Heart left ventricle (tissue), 16 donors: ENCODE measurements at places on chromosomes 5 and 9.

DNA sequence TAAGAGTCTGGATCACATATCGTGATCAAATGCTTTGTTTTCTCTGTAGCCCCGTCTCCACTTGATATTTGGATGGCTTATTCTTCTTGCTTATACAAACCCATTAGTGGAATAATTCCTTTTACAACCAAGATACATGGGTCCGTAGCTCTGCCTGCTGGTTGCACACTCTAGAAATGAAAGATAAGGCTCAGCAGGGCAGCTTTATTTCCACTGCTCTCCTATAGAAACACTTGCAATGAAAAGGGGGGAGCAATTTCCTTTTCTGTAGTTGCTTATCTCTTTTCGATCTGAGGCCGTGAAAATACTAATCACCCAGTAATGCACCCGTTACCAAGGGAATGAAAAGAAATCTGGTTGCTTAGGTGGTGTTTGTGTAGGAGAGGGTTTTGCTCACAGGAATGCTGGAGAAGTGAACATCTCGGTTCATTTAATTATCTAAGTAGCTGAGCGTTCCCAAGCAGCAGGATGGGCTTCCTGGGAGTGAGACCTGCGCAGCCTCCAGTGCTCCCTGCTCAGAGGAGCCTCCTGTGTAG is 131.7 kb downstream of the ADAMTS16 start:
- no peak for DNase-seq

DNA sequence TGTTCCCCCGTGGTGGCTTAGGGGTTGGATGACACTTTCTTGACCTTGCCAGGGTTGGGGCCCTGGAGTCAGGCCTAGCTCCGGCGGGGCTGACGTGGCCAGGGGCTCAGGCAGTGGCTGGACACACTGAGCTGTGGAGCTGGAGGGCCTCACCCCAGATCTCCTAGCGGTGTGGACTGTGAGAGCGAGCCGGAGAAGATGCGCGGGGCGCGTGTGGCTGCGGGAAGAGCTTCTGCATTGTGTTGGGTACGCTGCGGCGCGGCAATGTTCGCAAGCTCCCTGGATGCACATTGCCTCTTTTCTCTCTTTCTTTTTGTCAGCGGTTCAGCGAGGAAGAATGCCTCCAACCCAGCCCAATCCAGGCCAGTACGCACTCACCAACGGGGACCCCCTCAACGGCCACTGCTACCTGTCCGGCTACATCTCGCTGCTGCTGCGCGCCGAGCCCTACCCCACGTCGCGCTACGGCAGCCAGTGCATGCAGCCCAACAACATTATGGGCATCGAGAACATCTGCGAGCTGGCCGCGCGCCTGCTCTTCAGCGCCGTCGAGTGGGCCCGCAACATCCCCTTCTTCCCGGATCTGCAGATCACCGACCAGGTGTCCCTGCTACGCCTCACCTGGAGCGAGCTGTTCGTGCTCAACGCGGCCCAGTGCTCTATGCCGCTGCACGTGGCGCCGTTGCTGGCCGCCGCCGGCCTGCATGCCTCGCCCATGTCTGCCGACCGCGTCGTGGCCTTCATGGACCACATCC is 4.8 kb downstream of the NR2F1 start:
- DNase-seq: no peak

- DNase-seq: no peak
Measured at GRCh38 chr5:58239731-58240130, 220.2 kb downstream of the PLK2 start.

GRCh38 chr5:37869216-37869615 is 29.4 kb upstream of the GDNF start:
- DNase-seq: no peak

- no peak for DNase-seq
Measured at GRCh38 chr5:72347801-72348308, 27.7 kb downstream of the PTCD2 start.

GRCh38 chr9:36517131-36517530 is 55.6 kb upstream of the MELK start:
- DNase-seq: no peak

GRCh38 chr5:15371184-15371583 is 128.8 kb upstream of the FBXL7 start:
- no peak for DNase-seq

DNA sequence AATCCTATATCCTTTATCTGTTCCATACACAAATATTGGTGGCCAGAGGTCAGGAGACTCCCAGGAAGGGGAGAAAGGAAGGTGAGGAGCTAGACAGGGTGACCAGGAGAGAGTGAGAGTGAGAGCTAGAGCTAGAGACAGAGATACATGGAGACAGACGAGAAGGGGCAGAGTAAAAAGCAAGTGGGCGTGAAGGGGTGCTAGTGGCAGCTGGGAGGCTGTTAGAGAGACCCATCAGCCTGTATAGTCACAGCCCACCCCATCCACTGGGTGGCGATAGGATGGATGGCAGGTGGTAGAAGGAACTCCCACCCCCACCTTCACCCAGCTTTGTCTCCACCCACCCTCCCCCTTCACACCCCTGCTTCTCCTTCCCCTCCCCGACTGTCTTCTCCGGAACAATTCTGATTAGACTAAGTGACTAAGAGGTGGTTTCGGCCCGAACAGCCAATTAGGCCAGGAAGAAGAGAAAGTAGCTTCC is 32.8 kb downstream of the PCDH1 start:
- no peak for DNase-seq

DNA sequence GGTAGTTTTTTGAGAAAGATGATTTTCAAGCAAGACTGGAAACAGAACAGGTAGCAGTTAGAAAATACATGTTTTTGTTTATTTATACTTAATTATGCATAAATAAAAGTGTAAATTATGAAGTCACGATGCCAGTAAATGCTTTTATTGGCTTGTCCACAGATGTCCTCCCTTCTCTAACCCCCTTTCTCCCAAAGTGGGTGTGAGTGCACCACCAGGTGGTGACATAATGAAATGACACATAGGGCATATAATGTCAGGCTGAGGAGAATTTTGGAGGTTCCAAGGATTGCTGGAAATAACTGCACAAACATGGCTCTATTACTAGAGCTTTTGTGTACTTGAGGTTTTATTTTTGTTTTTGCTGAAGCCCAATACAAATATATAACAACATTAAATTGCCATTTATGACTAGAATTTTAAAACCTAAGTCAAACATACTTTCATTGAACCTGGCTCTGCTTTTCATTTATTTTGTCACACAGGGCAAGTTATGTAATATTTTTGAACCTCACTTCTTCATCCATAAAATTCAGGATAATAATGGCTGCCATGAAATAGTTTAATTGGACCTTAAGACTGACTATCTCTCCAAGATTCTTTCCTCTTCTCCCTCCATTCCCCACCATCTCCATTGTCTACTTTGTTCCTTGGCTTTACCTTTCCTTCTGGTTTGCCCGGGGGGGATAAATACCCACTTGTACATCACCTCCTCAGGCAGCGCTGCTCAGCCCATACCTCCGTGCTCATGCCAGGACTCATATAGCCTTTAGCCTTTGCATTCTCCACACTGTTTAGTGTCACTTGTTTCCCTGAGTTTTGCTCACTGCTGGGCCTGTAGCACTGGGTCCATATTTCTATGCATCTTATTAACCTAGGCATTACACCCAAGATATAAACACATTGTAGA is 168.8 kb downstream of the PDE4D start:
- DNase-seq: no peak

- DNase-seq: no peak
Measured at GRCh38 chr9:110186254-110186653, 21.7 kb downstream of the C9orf152 start.

DNA sequence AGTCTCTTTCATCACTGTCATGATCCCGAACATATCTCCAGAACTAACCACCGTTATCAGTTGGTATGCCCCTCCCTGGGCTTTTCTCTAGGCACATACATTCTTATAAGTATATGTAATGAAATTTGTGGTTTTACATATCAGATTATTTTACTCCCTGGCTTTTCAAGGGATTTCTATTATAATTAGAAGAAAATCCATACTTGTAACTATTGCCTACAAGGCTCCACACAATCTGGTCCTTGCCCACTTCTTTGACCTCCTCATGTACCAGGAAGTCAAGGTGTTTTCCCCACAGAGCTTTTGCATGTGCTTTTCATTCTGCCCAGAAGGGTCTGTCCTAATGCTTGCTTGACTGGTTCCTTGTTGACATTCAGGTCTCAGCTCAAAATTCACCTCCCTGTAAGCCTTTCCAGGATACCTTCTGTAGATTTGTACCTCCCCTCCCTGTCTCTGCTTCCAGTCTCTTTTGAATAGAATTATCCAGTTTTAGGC is 33.6 kb upstream of the HSD17B4 start:
- DNase-seq: no peak

- no peak for DNase-seq
Measured at GRCh38 chr5:12902611-12903010, 998.4 kb upstream of the CTNND2 start.

- DNase-seq: peak; percentile 8
Measured at GRCh38 chr9:128105538-128106175, 21.9 kb downstream of the PTGES2 start.

GRCh38 chr5:34740389-34740806 is 84.3 kb downstream of the RAI14 start:
- DNase-seq: peak; percentile 42

GRCh38 chr5:953535-954449 is 54.8 kb upstream of the NKD2 start:
- no peak for DNase-seq

DNA sequence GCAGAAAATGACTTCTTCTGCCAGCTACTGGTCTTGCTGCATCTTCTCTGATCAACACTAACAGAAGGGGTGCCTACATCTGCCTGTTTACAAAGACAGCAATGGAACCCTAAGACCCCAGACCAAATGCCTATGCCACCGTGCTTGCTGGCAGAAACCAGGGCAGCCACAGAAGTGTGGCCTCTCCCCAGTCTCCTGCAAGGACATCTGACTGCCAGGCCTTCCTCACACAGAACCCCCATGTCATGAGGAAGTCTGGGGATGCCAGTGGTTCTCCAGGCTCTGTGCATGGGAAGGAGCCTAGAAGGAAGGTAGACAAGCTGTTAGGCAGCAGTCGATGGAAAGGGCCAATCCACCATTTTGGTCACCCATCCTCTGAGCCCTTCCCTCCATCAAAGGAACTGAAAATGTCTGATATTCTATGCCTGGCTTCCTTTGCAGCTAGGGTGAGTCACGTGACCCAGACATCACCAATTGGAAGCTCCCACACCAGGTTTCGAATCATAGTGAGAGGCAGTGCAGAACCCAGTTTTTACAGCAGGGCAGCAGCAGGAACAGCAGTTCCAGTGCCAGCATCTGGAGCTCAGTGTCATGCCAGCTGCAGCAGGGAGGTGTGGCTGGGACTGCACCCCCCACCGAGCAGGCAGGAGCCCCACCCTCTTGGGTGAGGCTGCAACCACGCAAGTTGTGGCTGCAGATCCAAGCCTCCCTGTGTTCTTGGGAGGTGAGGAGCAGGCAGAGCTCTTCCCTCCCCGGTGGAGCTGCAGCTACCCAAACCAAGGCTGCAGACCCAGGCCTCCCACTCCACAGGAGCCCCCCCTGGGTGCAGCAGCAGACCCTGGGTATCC is 123.4 kb downstream of the OLFM1 start:
- peak; percentile 4 for DNase-seq

DNA sequence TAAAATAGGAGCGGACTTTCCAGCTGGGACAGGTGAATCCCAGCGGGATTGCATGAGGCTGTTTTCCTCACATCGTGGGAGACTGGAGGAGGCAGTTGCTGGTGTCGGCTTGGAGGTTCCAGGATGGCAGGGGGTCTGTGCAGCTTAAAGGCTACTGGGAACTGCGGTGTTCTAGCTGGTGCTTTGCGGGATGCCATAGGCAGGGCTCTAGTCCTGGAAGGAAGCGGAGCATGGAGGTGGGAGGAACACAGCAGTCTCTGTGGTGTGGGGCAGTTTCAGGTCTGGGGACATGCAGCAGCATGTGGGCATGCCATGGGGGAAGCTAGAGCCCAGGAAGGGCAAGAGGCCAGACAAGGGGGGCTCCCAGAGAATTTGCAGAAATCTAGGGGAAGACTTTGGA is 141.5 kb downstream of the NSG2 start:
- no peak for DNase-seq

GRCh38 chr9:27967210-27967609 is 393.9 kb upstream of the C9orf72 start:
- no peak for DNase-seq

DNA sequence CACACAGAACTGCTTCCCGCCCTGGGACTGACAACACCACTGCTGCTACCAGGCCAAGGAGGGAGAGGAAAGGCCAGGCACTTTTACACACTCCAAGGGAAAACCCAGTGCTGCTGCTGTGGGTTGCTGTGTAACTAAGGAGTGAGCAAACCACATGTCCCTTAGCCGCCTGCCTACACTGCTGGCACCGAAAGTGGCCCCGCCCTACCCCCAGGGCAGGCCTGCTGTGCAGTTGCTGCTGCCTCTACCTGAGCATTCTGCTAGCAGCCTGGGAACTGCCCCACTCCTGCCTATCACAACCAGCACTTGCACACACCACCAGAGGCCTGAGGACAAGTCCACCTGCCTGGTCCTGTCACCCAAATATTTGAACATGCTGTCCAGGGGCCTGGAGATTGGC is 740.9 kb downstream of the DTWD2 start:
- no peak for DNase-seq

- DNase-seq: no peak
Measured at GRCh38 chr5:153404747-153405146, 85.7 kb upstream of the GRIA1 start.

GRCh38 chr5:885529-885928 is 7.1 kb downstream of the BRD9 start:
- peak; percentile 87 for DNase-seq

- no peak for DNase-seq
Measured at GRCh38 chr5:171318026-171318425, 9.0 kb downstream of the TLX3 start.

DNA sequence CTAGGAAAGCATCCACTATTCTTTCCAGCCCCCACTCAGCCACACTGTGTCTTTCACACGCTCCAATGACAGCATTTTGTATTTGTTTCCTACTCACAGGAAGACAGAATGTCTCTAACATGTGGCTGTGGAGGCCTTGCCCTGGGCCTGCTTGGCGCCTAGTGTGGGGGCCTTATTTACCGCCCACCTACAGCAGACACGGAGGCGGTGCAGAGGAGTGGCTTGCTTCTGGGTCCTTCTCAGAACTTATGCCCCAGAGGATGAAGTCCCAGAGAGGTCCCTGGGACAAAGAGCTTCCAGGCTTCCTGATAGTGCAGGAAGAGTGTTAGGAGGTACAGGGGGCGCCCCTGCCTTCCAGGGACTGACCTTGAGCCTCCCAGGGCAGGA is 8.5 kb upstream of the MRNIP start:
- no peak for DNase-seq

DNA sequence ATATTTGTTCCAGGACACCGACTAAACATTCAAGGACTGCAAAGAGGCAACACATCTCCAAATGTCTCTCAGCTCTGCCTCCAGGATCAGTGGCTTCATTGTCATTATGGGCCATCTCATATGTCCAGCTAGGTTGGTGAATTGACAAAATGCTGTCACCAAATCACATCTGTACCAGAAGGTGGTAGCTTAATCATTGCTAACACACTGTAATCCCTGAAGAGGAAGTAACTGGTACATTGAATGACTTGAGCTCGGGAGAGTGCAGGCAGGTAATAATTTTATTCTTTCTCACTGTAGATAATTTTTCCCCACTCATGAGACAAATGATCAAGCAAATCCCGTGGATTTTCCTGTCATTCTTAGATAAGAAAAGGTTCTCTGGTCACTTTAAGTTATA is 169.8 kb downstream of the SEMA6A start:
- DNase-seq: no peak

GRCh38 chr9:14315875-14316601 is 2.1 kb upstream of the NFIB start:
- peak; percentile 46 for DNase-seq

GRCh38 chr5:9801908-9802307 is 171.8 kb upstream of the TAS2R1 start:
- DNase-seq: no peak
